ENCODE measurements at places on chromosomes 5 and 9. TPM values are rescaled to one million over a fixed set of nuclear protein-coding genes. Genes with fewer than 3 reads are reported as not detected.

Gene SNX18
- 17.6 TPM for total RNA-seq

Gene SLC46A2
- total RNA-seq = not detected

Gene FAM78A
- 2.1 TPM for total RNA-seq

Gene FOXD4
- 0.22 TPM for total RNA-seq

Gene CDH6
- 10.8 TPM for total RNA-seq

Gene SLC6A3
- 0.61 TPM for total RNA-seq

Gene SLIT3
- total RNA-seq = 0.75 TPM

Gene ARHGEF39
- total RNA-seq = 21.6 TPM

Gene PCDHA1
- 0.61 TPM for total RNA-seq

Gene FAM153A
- 1.2 TPM for total RNA-seq

Gene RXFP3
- total RNA-seq = not detected

Gene NR5A1
- total RNA-seq = 0.37 TPM

GRCh38 chr5:18576586-18576985 lies 942.3 kb downstream of the TAF11L14 start:
- DNase-seq = no peak

GRCh38 chr9:122827761-122828093 lies 661 bp downstream of the PDCL start:
- no peak for DNase-seq

- DNase-seq = no peak
Measured at GRCh38 chr5:27437594-27438200, 399.3 kb upstream of the CDH9 start.

- no peak for DNase-seq
Measured at GRCh38 chr5:125408448-125409233, 662.2 kb upstream of the ZNF608 start.

- no peak for DNase-seq
Measured at GRCh38 chr5:145471026-145471425, 364.1 kb downstream of the PRELID2 start.

GRCh38 chr5:87777877-87778276 lies 365.1 kb upstream of the CCNH start:
- DNase-seq = no peak

DNA sequence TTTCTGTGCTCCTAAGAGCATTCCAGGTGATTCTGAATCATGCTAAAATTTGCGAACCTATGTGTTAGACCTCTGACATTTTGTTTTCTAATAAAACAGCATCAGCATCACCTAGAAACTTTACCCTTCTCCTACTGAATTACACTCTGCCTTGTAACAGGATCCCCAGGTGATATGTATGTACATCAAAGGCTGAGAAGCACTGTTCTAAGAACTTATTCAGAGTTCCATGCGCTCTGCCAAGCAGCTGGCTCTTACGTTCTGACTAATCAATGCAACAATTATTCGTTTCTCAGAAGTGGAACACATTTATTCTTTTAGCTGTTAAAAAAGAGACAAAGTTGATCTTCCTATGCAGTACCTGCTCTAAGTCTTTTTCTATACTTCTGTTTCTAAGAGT lies 228.6 kb downstream of the SLF1 start:
- DNase-seq = no peak

DNA sequence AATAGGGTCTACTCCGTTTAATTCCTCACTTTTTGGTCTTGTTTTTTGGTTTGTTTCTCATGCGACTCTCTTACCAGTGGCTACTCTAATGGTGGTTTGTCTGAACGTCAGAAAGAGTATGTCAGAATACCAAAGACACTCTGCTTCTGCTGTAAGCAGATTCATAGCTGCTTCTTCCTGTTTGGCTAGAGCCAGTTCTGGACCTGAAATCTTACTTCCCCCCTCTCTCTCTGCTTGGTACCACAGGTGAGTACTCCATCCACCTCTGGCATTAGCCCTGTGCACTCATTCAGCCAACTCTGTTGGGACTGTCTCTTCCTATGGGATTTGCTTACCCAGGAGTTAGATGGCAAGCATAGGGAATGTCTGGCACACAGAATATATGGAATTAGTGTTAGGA lies 6.6 kb downstream of the ZCCHC7 start:
- no peak for DNase-seq

DNA sequence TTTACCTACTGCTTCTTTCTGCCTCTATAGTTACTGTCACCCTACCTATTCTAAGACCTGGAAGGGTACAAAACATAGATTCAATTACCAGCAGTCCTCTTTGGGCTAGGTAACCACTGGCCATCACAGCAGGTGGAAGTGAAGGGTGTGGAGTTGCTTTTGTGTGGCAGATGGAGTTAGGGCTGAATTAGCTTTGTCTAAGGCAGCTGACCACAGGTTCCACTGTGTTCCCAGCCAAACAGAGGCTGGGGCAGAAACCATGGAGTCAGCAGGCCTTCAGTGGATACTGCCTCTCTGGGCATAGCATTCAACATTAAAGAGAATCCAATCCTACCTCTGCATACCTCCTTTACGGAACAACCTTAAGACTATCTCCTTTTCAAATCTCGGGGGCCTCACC lies 254.2 kb downstream of the RFX3 start:
- peak; percentile 29 for DNase-seq

GRCh38 chr5:143638654-143639053 lies 173.3 kb upstream of the HMHB1 start:
- DNase-seq = no peak

- no peak for DNase-seq
Measured at GRCh38 chr5:119655061-119655460, 25.7 kb downstream of the FAM170A start.

DNA sequence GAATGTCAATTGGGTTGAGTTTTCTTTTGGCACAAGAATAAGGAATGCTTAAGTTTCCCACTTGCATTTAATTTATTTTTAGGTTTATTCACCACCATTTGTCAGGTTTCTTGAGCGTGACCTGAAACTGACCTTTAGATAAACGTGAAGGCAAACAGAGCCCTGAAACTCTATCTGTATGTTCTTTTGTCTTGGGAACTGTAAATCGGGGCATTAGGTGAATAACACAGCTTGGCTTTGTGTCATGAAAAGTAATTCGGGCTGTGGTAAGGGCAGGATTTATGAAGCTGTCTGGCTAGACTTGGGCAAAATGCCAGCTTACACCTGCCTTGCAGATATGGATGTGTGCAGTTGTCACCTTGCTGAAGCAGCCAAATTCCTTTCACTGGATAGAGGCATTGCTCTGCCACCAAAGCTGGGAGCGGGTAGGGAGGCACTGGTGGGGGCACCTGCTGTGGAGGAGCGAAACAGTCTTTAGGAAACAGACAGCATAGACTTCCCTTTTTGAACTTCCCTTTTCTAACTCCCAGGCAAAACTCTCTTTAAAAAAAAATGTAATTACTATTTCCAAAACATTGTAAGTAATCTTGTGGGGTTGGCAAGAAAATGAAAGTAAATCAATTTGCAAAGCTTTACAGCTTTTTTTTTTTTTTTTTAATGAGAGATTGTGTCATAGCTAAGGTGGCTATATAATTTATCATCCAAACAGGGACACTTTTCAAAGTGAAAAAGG lies 545.2 kb downstream of the CSNK1G3 start:
- DNase-seq = no peak

DNA sequence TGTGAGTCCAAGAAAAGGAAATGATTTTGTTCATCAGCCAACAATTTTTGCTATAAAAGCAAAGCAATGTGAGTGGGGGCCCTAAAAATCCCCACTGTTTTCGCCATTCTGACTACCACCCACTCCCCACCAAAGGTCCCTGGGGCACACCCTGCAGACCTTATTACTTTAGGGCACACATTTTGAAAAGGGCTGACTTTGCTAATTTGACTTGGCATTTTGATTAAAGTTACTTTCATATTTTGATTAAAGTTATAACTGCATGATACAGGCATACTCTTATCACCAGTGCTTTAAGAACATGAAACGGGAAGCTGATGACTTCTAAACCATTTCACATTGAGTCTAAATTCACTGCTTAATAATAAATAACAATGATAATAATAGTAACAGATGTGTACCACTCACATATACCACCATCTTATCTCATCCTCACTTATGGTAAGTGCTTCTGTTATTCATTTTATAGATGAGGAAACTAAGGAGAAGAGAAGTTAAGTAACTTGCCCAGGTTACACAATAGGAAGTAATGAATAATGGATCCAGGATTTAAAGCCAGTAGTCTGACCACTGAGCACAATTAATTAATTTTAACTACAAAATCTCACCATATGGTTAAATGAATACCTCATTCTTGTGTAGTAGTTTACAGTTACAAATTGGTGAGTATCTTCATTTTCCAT lies 25.4 kb upstream of the NR3C1 start:
- no peak for DNase-seq

DNA sequence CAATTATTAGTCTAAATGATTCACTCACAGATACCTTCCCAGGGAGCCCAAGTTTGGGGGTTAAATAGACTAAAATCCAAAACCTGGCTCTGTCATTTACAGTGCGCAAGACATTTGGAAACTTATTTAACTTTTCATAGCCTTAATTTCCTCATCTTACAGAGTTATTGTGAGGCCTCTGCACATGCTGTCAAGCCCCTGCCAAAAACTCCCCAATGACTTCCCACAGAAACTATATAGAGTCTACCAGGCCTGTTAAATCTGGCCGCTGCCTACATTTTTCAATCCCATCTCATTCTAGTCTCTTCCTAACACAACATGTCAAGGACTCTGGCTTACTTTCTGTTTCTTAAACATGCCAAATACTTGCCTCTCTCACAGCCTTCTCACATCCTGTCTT lies 412.5 kb downstream of the ELAVL2 start:
- DNase-seq = no peak

DNA sequence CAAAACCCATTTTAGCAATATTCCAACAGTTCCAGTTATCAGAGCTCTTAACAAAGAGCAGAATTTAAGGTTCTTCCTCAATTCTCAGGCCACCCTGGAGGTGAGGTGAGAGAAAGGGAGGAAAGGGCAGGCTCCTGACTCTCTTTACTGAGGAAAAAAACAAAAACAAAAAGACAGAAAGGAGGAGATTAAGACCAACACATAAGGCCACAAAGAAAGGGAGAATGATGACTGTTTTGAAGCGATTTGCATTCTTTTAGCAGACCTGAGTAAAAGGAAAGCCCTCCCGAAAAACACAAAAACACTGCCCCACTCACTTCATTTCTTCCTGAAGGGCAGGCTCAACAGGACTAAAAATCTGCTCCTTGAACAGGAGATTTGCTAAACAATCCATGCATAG lies 300.5 kb downstream of the ARL15 start:
- DNase-seq = no peak

DNA sequence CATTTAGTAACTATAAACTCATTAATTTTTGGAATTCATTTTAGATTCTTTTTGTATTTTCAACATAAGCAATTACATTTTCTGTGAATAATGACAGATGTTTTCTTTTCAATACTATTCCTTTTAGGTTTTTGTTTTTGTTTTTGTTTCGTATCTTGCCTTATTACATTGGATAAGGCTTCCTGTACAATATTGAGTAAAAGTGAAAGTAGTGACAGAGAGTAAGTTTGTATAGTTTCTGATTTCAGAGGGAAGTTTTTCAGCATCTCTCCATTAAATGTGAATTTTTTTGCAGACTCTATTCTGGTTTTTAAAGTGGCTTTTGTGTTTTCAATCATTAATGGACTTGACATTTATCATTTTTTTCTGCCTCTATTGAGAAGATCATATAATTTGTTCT lies 12.8 kb upstream of the CAMK4 start:
- DNase-seq = no peak

GRCh38 chr5:120452471-120452870 lies 11.6 kb upstream of the PRR16 start:
- DNase-seq = no peak

GRCh38 chr9:116144555-116144954 lies 9.0 kb upstream of the PAPPA start:
- no peak for DNase-seq

DNA sequence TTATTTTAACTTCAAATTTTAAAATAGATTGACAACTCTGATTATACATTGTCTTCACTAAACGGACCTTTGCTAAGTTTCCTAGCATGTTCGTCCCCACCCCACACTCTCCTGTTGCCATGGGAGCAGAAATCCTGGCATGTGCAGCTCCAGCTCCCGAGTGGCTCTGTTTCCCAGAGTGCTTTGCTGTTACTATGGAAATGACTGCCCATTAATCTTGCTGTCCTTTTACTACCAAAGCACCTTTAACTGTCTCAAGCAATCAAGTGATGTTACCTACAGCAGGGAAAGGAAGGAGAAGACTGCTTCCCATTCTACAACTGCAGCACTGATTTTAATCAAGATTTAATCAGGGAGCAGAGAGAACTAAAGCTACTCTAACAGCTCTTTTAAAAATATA lies 212.0 kb upstream of the KIF2A start:
- no peak for DNase-seq

Measured in H9 (cell line).